ENCODE measurements at places on chromosomes 13 and 19. TPM values are rescaled to one million over a fixed set of nuclear protein-coding genes. Genes with fewer than 3 reads are reported as not detected.

Gene DZIP1
- 31.7 TPM for total RNA-seq

Gene ZNF208
- 0.70 TPM for total RNA-seq

Gene CEACAM3
- total RNA-seq, result not detected

Gene NPAS1
- total RNA-seq, result 1.7 TPM

Gene FGF21
- not detected for total RNA-seq

Gene TSSK6
- 2.0 TPM for total RNA-seq

Gene TNFRSF19
- 5.8 TPM for total RNA-seq

Gene TGFBR3L
- total RNA-seq, result not detected

Gene SMIM17
- 0.09 TPM for total RNA-seq

Gene ZNF709
- total RNA-seq, result 0.68 TPM

Gene DHX34
- total RNA-seq, result 9.3 TPM

Gene KASH5
- not detected for total RNA-seq

Gene NTN5
- total RNA-seq, result 0.60 TPM

Gene GDF15
- total RNA-seq, result 61.3 TPM

Gene CERS1
- total RNA-seq, result 2.0 TPM

Gene TPGS1
- 99.7 TPM for total RNA-seq

Gene KLK15
- total RNA-seq, result not detected

Gene ZNF329
- total RNA-seq, result 9.1 TPM

Gene RFXAP
- total RNA-seq, result 3.8 TPM

Gene THSD1
- total RNA-seq, result 5.6 TPM

Gene ELSPBP1
- total RNA-seq, result not detected

Gene ZNF177
- total RNA-seq, result 0.09 TPM

Gene ZNF534
- total RNA-seq, result 0.60 TPM

Gene MBD3L1
- not detected for total RNA-seq

Gene FUT1
- total RNA-seq, result 1.8 TPM

Gene TMEM238
- 0.23 TPM for total RNA-seq

Gene CYSLTR2
- not detected for total RNA-seq

Gene NCLN
- 58.3 TPM for total RNA-seq

Gene NAPSA
- not detected for total RNA-seq

Gene ZNF491
- total RNA-seq, result 0.58 TPM

Gene ITGBL1
- 22.3 TPM for total RNA-seq

Gene SLC25A41
- not detected for total RNA-seq

Gene KIR3DL2
- total RNA-seq, result not detected

Gene KCNN4
- not detected for total RNA-seq

Gene S1PR4
- not detected for total RNA-seq

Gene ERICH6B
- total RNA-seq, result not detected

Gene CGB5
- not detected for total RNA-seq

Gene CGB2
- not detected for total RNA-seq

Gene SULT2A1
- not detected for total RNA-seq

Gene MAN2B1
- 84.3 TPM for total RNA-seq

Gene ZNF211
- 7.7 TPM for total RNA-seq

Gene HAUS8
- total RNA-seq, result 0.94 TPM

Gene TMEM145
- not detected for total RNA-seq

Gene LGI4
- total RNA-seq, result 0.26 TPM

Gene GALP
- total RNA-seq, result not detected

Gene ARHGAP45
- 0.26 TPM for total RNA-seq

Gene LYL1
- 6.1 TPM for total RNA-seq

Gene PCDH17
- under 0.01 TPM for total RNA-seq

Gene CYP2F1
- not detected for total RNA-seq

Gene ZIC2
- not detected for total RNA-seq

Gene MADCAM1
- not detected for total RNA-seq

Gene KRTDAP
- total RNA-seq, result not detected

Gene MZF1
- 11.6 TPM for total RNA-seq

Gene CYP2A6
- total RNA-seq, result not detected

Gene VSTM2B
- not detected for total RNA-seq

All from pericardium fibroblast (primary cell).